ENCODE measurements at places on chromosomes 2 and 18.
A peak's percentile ranks its signal among the peaks of the same experiment; 100 is the strongest.

- no peak for DNase-seq
Observed at GRCh38 chr2:157842106-157842879, 33.8 kb downstream of the ACVR1 start.

DNA sequence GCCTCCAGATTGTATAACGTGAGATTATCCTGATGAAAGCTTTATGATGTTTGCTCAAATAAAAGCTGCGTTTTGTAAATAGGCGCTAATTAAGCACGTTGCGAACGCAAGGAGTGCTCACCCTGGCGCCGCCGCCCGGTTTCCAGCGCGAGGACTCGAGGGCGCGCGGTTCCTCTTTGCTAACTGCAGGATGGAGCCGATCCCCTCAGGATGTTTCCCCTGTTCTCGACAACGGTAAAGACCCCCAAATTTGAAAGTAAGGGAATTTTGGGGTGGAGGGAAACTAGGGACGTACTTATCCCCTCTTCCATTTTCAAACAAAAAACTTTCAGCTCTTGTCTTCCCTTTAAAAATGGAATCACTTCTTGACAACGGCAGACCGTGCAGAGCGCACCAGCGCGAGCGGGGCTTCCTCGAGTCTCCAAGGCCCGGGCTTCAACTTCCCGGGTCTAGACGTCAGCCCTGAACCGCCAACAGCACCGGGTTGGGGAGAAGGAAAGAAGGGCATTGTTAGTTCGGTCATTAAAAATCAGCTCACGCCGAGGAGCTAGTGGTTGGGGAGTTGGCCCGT lies 1.1 kb upstream of the GBX2 start:
- DNase-seq: peak; percentile 79

DNA sequence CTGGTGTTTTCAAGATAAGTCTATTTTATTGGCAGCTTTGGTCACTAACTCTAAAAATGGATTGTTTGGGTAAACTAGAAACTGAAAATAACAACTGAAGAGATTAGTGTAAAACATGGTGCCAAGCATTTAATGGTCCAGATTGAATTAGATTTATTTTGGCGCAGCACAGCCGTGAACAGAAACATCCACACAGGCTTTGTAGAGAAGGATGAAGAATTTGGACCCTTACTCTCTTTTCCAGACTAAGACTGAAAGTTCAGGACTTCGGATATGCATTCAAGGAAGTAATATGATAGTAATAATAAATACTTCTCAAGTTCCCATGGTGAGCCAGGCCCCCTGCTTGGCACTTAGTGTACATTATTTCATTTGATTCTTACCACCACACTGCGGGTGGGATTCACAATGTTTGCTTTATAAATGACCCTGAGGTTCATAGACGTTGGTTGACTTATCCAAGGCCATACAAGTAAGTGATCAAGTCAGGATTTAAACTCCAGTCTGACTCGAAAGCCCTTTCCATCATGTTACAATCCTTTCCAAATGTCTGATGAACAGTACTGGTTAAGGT lies 54.2 kb upstream of the ITGB6 start:
- DNase-seq: no peak

- DNase-seq: peak; percentile 82
Observed at GRCh38 chr2:238761868-238762267, 86.0 kb upstream of the TWIST2 start.

GRCh38 chr18:48197819-48198218 lies 211.4 kb downstream of the ZBTB7C start:
- no peak for DNase-seq
